ENCODE measurements at places on chromosomes 4 and X.

GRCh38 chr4:88528861-88529260 is 5.3 kb upstream of the PYURF start:
- DNase-seq = no peak

DNA sequence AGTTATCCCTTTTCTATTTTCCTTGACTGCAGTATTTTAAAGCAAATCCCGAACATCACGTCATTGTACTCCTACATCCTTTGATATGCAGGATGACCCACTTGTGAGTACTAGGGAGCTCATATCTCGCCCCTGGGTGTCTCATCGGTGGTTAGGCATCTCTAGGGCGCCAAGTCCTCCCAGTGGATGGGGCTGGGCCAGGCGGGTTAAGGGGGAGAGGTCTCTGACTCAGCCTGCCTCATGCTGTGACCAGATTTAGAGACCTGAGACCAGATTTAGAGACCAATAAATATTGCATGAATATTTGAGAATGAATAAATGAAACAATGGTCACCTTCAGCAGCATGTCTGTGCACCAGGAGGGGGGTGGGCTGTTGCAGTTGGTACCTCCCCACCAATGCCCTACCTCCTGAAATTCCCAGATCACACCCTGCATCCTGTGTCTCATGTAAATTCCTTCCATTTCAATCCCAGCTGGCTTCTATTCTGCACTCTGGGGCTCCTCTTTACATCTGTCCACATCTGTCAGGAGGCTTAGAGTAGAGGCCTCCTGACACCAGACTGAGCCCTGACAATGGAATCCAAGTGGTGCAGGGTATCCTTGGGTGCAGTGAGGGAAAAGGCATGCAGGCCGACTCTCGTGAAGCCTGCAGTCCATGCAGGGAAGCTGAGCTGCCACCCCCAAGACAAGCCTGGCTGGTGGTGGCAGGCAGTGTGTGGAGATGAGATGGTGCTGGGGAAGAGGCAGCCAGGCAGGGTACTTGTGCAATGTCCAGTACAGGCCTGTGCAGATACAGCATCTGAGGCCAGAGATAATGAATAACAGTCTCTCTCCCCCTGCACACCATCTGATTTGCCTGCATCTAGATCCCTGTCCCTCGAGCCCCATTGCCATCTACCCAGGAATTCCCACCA is 5.2 kb downstream of the APLN start:
- DNase-seq = no peak

DNA sequence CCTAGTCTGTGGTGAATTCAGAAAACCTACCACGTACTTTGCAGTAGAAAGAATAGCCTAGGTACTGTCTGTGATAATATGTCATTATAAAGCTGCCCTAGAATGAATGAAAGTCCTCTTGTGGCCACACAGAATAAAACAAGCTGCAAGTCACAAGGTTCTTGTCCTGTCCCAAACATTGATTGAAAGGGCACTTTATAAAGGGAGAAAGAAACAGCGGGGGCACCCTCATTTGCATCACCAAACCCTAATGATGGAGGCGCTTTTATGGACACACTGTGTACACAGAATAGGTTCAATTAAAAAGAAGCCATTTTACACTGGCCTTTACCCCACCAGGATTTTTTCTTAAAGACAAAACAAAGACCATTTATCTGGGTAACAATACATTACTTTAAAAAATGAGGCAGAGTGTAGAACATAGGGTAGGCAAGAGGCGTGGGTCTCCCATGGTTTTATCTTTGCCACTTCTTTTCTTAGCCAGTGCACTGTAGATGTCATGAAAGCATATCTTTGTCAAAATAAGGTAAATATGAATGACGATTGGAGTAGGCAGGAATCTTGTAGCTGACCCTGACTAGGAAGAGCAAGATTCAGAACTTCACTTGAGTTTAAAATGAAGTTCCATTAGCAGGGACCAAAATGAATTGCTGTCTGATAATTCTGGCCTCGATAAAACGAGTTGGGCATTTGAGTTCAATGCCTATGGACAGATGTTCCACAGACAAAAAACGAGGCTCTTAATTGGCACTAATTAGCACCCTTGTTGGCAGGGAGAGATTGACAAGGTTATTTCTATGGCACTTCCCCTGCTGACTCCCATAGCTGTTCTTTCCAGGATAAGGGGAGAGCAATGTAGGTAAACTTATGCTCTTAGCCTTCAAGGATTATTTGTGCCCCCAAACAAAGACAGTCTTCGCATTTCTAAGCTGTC is 365.1 kb downstream of the AFF2 start:
- DNase-seq = no peak

- no peak for DNase-seq
Measured at GRCh38 chr4:134665429-134665828, 463.8 kb upstream of the PABPC4L start.

GRCh38 chrX:148588649-148589310 is 88.4 kb downstream of the AFF2 start:
- DNase-seq = no peak

GRCh38 chrX:14027036-14027435 is 2.7 kb downstream of the GEMIN8 start:
- no peak for DNase-seq

GRCh38 chrX:1144293-1144692 is 68.2 kb downstream of the CRLF2 start:
- no peak for DNase-seq
